A549 treated with GW870086 at 1 μM for 4 hours (cell line): ENCODE measurements at places on chromosomes 3 and 15. TPM values are rescaled to one million over a fixed set of nuclear protein-coding genes. Genes with fewer than 3 reads are reported as not detected.

Gene TNFSF10
- 0.10 to 0.33 TPM (median 0.23 TPM) in 3 of 5 replicates, not detected in the others for total RNA-seq

Gene ITIH1
- not detected in 5 replicates for total RNA-seq

Gene ARGFX
- total RNA-seq, result not detected in 5 replicates

Gene GJD2
- total RNA-seq, result not detected in 5 replicates

Gene MASP1
- 0.03 to 0.28 TPM in 2 of 5 replicates, not detected in the others for total RNA-seq

Gene NIPA2
- total RNA-seq, result 99.9 to 118 TPM (median 109 TPM) in 5 replicates

Gene ALDH1A3
- total RNA-seq, result 14.6 to 19.7 TPM (median 16.5 TPM) in 5 replicates

Gene AMT
- total RNA-seq, result 0.19 to 0.60 TPM (median 0.42 TPM) in 5 replicates

Gene ZNF710
- 11.5 to 15.5 TPM (median 14.3 TPM) in 5 replicates for total RNA-seq

Gene FEZF2
- total RNA-seq, result not detected in 5 replicates

Gene AQR
- total RNA-seq, result 23.9 to 34.9 TPM (median 34.4 TPM) in 5 replicates

Gene FOXL2NB
- total RNA-seq, result 0.69 to 1.4 TPM (median 1.2 TPM) in 5 replicates

Gene STRIT1
- not detected in 5 replicates for total RNA-seq

Gene ROBO2
- total RNA-seq, result not detected in 5 replicates

Gene SEMA5B
- 0.09 to 0.39 TPM (median 0.26 TPM) in 5 replicates for total RNA-seq

Gene TNFAIP8L3
- total RNA-seq, result 21.4 to 29.1 TPM (median 25.5 TPM) in 5 replicates

Gene CCR8
- not detected in 5 replicates for total RNA-seq

Gene BCL6
- 6.6 to 10.1 TPM (median 9.5 TPM) in 5 replicates for total RNA-seq

Gene GPR62
- total RNA-seq, result not detected in 5 replicates

Gene MAGEL2
- not detected in 5 replicates for total RNA-seq

Gene XCR1
- total RNA-seq, result not detected in 5 replicates

Gene ALPK3
- 0.03 to 0.48 TPM (median 0.32 TPM) in 5 replicates for total RNA-seq

Gene CDC25A
- 8.4 to 10.6 TPM (median 8.9 TPM) in 5 replicates for total RNA-seq

Gene PRKCD
- total RNA-seq, result 28.0 to 35.2 TPM (median 31.3 TPM) in 5 replicates

Gene CYB561D2
- 13.9 to 22.8 TPM (median 19.4 TPM) in 5 replicates for total RNA-seq

Gene DLL4
- total RNA-seq, result 1.1 to 2.0 TPM (median 1.2 TPM) in 5 replicates

Gene CAMP
- total RNA-seq, result not detected in 5 replicates

Gene LHFPL4
- total RNA-seq, result 0.06 to 0.30 TPM (median 0.08 TPM) in 5 replicates

Gene ACSBG1
- 0.17 to 0.59 TPM (median 0.31 TPM) in 5 replicates for total RNA-seq

Gene MYO1E
- 207 to 342 TPM (median 312 TPM) in 5 replicates for total RNA-seq

Gene ALG3
- 61.0 to 74.5 TPM (median 68.7 TPM) in 5 replicates for total RNA-seq

Gene ISLR
- 0.33 to 0.60 TPM (median 0.43 TPM) in 5 replicates for total RNA-seq

Gene KLHL25
- 5.2 to 8.2 TPM (median 6.9 TPM) in 5 replicates for total RNA-seq

Gene UBR1
- total RNA-seq, result 3.0 to 5.3 TPM (median 5.1 TPM) in 5 replicates

Gene LTF
- total RNA-seq, result not detected in 5 replicates

Gene TUSC7
- total RNA-seq, result not detected in 5 replicates

Gene ZKSCAN7
- not detected in 5 replicates for total RNA-seq
